ENCODE measurements at places on chromosomes 5 and 9.

DNA sequence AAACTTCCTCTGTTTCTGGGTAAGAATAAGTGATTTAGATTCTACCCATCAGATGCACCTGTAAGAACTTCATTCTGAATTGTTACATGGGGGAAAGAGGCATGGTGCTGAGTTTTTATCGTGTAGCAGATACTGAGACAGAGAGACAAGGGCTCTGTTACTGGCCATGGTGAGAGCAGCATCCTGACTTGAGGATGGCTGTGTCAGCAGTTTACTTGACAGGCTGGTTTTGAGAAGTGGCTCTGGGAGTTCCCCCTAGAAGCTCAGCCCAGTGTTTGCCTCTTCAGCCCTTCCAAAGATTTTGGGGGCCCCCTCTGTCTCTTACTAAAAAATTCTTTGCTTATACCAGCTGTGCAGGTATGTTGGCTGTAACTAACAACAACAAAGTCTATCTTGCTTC lies 510.5 kb downstream of the LRRC70 start:
- DNase-seq = no peak

DNA sequence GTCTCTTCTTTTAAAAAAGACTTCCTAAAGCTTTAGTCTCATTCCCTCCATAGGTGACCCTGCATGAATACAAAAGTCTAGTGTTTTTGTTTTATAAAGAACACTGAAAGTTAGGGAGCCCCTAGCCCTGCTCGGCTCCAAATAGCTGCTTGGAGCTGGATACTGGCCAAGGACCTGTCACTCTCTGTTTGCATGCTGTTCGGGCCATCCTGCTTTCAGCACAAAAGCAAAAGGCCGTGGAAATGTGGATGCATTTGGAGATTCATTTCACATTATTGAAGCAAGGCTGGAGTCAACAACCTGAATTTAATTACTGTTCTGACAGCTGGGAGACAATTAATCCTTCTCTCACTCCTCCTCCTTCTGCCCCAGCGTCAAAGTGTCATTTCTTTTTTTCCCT lies 151.7 kb upstream of the NMUR2 start:
- DNase-seq = no peak

DNA sequence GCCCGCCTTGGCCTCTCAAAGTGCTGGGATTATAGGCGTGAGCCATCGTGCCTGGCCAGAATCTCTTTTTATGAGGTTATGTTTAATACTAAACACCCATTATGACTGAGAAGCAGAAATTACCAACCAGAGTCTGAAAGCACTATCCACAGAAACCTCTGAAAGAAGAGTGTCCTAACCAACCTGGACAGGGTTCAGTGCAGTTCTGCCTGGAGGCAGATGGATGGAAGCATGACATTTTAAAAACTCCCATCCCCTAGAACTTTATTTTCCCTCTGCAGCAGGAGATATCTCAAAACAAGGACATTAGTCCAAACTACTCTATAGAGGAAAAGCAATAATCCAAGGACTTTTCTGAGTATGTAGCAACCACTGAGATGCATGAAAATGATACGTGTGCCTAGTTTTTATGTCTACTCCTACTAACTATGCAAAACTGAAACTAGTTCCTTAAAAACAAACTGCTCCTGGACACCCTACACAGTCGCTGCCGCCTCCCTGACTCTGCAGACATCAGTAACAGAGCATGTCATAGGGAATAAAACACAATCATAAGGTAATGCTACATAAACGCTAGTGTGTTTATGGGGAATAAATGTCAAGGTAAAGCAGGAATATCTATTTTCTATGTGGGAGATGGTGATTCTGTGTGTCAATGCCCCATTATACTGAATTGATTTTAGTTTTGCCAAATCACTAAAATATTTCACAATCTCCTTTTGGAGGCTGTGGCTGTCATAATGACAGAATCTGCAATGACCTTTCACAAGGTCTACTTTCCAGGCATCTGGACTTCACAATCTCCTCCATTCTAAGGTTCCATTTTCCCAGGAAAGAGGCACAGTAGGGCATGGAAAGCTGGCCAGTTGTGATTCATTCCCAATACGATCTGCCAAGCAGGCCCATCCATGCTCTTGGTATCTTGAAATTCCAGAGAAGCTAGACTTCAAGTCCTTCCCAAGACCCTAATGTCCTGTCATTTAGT lies 122.8 kb downstream of the SIL1 start:
- no peak for DNase-seq

DNA sequence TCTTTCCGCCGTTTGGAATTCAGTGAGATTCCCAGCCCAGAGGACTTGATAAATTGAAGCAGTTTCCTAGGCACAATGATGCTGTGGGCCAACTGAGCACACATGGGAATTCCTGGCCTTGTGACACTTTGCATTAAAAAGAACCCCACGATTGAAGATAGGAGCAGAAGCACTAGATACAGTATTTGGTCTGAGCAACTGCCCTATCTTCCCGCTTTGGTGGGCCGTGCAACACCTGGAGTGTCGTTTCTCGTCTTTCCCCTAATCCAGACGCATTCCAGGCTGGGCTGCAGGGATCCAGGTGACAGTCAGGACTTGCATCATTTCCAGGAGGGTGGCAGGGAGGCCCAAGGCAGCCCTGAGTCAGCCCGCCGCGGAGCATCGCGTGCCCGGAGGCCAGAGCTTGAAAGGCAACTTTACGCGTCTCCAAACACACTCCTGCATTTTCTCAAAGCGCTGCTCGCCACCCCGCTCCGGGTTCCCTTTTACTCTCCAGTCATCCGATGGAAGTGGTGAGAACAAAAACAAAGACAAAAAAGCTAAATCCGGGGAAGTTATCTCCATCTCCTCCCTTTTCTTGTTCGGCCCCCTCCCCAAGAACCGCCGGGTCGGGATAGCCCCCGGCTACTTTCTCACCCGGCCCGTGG lies 753 bp upstream of the STC2 start:
- no peak for DNase-seq

DNA sequence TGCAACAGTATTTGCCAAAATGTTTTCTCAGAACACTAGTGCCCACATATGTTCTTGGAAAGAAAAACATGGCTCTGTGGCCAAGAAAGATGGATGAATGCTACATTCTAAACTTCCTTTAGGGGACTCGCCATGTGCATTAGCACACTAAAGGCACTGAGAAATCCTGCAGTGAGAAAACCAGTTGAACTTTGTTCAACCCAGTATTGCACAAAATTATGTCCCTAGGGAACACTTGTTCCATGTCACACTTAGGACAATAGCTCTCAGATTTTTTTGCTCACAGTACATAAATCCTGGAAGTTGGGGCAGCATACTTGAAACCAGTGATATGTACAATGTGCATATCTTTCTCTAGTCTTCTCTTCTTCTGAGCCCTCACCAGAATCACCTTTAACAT lies 96.6 kb downstream of the ADRB2 start:
- DNase-seq = no peak

GRCh38 chr9:3200331-3200774 lies 325.4 kb downstream of the RFX3 start:
- no peak for DNase-seq

- no peak for DNase-seq
Measured at GRCh38 chr9:18456624-18457237, 17.2 kb upstream of the ADAMTSL1 start.

GRCh38 chr9:120609636-120610035 lies 29.7 kb upstream of the CDK5RAP2 start:
- DNase-seq = no peak

DNA sequence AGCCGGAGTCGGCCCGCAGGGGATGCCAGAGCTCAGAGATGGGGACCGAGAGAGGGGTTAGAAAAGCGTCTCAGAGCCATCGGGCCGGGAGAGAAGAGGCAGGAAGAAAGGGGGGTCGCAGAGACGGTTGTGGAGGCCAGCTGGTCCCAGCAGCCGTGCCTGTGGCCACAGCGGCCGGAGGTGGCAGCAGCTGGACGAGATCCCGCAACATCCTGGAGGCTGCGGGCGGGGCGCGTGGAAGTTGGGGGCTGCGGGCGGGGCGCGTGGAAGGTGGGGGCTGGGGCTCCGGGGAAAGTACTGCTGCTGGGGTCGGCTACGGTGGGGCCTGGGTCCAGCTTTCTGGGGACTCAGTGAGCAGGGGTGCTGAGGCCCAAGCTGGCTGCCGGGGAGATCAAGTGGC lies 34.4 kb upstream of the EGFL7 start:
- DNase-seq = peak; percentile 26

DNA sequence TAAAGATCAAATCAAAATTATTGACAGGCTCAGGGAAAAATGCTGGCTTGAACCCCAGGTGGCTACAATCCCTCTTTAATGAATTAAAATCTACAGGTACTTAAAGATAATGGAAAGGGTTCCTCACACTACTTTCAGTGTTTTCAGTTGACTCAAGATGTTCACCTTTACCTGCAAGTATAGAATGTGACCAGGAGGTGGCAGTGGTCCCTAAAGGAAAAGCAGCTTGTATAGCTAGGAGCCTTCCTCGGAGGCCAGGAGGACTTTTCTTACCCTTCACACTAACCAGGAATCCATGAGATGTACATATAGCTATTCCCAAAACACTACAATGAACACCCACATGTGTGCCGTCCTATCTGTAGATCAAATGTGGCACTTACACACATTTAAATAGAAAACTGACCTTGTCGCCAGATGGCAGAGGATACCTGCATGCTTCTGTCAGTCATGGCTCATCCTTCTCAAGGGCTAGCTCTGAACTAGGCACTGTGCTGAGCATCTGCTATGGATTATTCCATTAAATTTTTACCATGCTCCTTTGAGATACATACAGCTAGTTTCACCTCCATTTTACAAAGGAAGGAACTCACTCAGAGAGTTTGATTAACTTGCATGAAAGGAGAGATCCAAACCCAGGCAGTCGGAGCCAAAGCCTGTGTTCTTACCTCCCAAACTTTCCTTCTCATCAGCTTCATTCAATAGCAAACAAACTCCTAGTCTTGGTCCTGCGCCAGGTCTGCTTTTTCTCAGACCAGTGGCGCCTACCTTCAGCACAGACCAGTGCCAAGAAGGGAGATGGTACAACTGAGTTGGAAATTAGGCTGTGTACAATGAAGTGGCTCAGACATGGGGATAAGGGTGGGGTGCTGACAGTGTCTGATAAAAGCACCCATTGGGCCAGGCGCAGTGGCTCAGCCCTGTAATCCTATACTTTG lies 24.5 kb downstream of the C9orf152 start:
- peak; percentile 75 for DNase-seq

DNA sequence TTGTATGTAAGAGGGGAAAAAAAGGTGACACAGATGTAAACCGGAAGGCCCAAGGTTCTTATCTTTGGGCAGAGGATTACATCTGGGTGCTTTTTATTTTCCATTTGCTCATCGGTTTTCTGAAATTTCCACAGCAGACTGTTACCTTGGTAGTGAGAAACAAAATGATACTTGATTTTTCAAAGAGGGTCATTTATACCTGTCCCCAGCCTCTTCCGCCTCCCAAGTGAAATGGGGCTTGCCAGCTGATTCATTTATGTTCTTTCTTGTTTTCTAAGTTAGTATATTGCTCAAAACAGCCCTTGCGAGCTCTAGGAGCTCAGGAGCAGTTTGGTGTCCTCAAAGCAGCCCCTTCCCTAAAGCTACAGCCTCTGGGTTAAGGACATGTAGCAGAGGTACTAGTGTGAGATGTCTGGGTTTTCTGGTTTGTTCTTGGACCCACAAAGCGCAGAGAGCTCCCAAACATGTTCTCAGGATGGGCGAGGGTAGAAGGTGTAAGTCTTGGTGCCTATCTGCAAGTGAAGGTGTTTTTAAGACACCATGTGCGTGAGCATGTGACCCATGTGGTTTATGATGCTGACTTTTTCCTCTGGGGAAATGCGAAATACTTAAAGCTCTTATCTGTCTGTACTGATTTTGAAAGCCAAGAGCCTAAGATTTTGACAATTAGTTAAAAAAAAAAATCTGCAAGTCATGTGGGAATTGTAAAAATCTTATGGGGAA lies 38.3 kb downstream of the DAPK1 start:
- no peak for DNase-seq

DNA sequence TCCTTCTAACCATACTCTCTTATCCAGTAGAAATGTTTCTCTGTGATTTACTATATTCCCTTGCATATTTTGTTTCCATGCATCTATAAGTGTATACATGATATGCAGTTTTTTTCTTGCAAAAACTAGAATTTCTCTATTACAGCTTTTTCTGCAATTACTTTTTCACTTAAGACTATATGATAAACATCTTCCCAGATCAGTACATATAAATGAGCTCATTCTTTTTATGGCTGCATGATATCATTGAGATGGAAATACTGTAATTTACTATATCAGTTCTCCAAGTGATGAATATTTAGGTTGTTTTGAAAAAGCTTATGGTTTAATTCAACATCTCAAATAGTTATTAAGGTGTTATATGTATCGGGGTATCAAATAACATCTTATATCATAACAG lies 18.1 kb upstream of the ZNF608 start:
- no peak for DNase-seq

- no peak for DNase-seq
Measured at GRCh38 chr9:94057918-94058317, 26.3 kb upstream of the PTPDC1 start.

GRCh38 chr9:86257391-86257790 lies 2.1 kb downstream of the C9orf153 start:
- no peak for DNase-seq

DNA sequence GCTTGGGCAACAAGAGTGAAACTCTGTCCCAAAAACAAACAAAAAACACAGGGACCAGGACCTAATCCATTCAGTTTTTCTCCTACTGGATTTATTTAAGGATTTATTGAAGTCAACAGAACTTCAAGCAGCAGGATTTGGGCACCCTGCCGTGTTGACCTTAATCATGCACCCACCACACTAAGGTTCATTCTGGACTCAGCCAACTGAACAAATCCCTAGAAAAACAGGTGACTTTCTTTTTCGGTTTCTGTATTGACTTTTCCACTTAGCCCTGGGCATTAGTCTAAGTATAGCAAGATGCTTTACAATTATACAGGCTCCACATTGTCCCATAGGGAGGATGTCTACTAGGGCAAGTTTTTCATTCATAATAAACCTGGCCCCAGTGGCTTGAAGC lies 30.0 kb downstream of the ZNF131 start:
- DNase-seq = no peak

DNA sequence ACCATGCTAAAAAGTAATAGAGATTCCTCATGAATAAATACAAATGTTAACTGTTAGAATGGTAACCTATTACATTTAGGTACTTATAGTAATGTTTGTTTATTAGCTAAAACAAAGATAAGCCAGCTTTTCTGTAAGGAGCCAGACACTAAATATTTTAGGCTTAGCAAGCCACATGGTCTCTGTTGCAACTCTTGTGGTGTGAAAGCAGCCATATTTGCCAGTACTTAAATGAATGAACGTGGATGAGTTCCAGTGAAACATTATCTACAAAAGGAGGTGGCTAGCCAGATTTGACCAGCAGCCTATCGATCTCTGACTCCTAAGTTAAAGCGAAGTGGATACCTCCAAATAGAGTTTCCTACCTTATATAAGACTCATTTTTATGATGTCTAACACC lies 331.6 kb downstream of the CDH12 start:
- no peak for DNase-seq
